ENCODE measurements at places on chromosomes 3 and 15. TPM values are rescaled to one million over a fixed set of nuclear protein-coding genes. Genes with fewer than 3 reads are reported as not detected.

CLRN1 gene
- total RNA-seq = not detected

- no peaks in the 10 kb centered on the region for H3K27me3 ChIP-seq
- DNase-seq = no peak
- H3K36me3 ChIP-seq = peaks cover 55% of the 10 kb centered on the region
- no peak overlapping the region for H3K27ac ChIP-seq
Measured at GRCh38 chr15:80978685-80979329, 10.8 kb downstream of the MESD start.

MESP2 gene
- total RNA-seq = not detected

GRCh38 chr3:178513546-178514380, 22.5 kb upstream of the KCNMB2 start:
- no peaks in the 10 kb centered on the region for H3K4me1 ChIP-seq
- H3K36me3 ChIP-seq = no peaks in the 10 kb centered on the region
- no peaks in the 10 kb centered on the region for H3K27me3 ChIP-seq
- H3K4me3 ChIP-seq = no peak overlapping the region
- no peak for DNase-seq

LMAN1L gene
- 0.36 TPM for total RNA-seq

- H3K4me1 ChIP-seq = peaks cover 34% of the 10 kb centered on the region
- H3K4me3 ChIP-seq = no peak overlapping the region
- DNase-seq = no peak
- peaks cover 39% of the 10 kb centered on the region for H3K36me3 ChIP-seq
- no peaks in the 10 kb centered on the region for H3K27me3 ChIP-seq
- H3K27ac ChIP-seq = no peak overlapping the region
Measured at GRCh38 chr15:64850778-64851502, 9.2 kb downstream of the PLEKHO2 start.

DNA sequence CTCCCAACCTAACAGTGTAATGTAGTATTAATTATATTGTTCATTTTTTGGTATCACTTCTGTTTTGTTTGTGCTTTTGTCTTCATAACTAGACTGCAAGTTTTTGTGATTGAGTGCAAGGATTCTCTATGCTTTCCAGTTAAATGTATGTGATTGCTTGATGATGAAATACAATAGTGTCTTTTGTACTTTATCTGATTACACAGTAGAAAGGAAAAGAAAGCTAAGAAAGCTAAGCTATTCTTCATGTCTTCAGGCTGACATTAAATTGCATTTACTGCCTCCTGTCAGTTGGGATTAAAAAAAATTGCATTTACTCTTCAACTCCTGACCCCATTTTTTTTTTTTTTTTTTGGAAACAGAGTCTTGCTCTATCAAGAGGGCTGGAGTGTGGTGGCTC, 28.5 kb downstream of the RTF1 start:
- no peak for DNase-seq
- no peak overlapping the region for H3K27ac ChIP-seq
- H3K36me3 ChIP-seq = peaks cover 24% of the 10 kb centered on the region
- H3K4me1 ChIP-seq = peaks cover 13% of the 10 kb centered on the region
- H3K4me3 ChIP-seq = no peak overlapping the region

DNA sequence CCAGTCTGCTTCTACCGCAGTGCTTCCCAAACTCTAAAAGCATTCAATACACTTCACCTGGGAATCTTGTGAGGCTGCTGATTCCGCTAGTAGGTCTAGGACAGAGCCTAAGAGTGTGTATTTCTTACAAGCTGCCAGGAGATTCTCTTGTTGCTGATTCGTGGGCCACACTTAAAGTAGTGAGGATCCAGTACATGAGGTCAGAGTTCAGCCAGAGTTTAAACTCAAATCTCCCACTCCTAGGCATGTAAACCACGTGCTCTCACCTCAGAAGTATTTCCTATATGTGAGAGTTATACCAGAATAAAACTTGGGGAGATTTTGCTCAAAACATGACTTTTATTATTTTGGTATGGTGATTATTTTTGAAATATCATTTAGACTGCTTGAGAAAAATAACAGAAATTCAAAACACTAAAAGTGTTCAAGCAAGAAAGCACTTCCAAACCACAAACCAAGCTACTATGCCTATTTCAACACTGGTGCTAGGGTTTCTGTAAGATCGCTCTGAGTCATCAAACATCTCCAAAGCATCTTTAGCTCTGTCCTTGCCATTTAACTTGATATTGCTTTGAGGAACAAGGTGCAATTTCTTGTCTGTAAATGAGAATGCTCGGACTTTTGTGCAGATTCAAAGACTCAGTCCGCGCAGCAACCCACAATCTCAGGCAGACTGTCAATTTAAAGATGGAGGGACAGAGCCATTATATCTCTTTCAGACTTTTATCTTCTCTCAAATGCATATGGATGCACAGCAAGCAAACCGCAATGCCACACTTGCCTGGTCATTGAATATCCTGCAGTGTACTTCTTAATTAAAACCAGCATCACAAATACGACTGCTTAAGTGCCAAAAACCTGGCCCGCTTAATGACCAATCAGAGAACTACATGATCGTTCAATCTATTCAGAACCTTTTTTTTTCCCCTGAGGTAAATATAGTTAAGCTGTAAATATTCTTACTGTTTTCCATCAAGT, 59.8 kb downstream of the AGTR1 start:
- no peaks in the 10 kb centered on the region for H3K4me1 ChIP-seq
- no peak overlapping the region for H3K27ac ChIP-seq
- H3K4me3 ChIP-seq = no peak overlapping the region
- no peak for DNase-seq
- no peaks in the 10 kb centered on the region for H3K27me3 ChIP-seq
- no peaks in the 10 kb centered on the region for H3K36me3 ChIP-seq

ISLR2 gene
- not detected for total RNA-seq

DNA sequence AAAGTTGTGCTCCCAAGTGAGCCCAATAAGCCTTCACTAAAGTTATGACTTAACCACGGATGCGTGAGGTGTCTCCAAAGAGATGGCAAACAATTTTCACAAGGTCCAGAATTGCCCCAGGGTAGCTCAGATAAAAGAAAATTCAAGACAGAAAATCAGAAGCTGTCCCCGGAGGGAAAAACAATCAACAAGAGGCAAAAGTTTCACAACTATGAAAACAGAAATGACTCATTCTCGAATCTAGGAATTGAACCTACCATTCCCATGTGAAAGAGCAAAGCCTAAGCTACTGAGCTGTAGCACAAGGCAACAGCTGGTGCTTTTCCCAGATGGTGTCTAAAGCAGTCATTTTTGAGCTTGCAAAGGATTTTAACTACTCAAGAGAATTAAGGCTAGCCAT, 33.5 kb upstream of the MKRN3 start:
- no peaks in the 10 kb centered on the region for H3K36me3 ChIP-seq
- H3K4me1 ChIP-seq = no peaks in the 10 kb centered on the region
- no peak overlapping the region for H3K27ac ChIP-seq
- no peaks in the 10 kb centered on the region for H3K27me3 ChIP-seq
- DNase-seq = no peak

Data from activated CD4-positive, alpha-beta T cell treated with anti-CD3 and anti-CD28 coated beads, Interleukin-2, amount 10 ng/mL, durations not matched to agents 24 days and 14 days (primary cell).